ENCODE measurements at places on chromosomes 12 and 14.

- DNase-seq = peak; percentile 42
These were observed 238.8 kb downstream of the DACT1 start for GRCh38 chr14:58876608-58877007.

DNA sequence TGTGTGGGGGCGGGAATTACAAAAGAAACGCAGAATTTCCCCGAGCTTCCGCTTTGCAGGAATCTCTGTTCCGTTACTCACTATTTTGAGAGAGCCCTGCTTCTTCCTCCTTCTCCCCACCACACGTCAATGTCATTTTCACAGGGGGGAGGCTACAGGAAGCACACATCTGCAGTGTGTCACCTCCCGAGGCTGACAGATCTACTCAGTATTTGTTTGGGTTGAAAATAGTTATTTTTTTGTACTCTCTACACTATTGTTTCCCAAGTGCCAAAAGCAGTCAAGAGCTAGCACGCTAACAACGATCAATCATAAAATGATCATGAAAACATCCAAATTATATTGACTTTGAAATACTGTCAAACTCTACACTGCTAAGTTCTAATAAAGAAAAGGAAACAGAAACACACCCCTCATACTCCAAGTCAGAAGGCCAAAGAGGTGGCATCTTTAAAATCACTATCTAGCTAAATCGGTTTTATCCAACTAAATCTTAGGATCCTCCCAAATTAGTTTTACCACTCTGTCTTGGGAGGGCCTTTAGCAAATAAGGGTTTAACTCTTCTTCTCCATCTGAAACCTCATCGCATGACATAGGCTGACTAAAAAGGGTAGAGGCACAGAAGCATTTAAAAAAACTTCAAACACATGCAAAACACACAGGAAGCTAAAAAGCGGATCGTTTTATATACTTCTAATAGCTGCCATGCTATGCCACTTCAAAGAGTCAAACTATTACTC lies 51.8 kb downstream of the FOXN3 start:
- DNase-seq = no peak

DNA sequence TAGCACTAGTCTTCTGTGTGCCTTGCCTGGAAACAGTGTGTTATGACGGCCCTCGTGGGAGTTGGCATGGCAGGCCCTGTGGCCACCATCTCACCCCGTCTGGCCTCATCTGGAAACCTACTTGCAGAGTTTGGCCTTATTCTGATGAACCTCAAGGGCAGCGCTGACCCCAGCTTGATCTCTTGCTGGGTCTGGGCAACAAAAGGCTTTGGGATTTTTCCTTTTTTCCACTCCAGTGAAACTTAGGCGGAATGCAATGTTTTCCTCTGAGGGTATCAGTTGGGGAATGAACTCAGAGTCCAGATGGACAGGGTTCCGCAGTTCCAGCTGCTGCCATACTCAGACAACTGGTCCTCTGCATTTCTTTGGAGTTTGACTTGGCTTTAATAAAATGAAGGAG lies 15.9 kb downstream of the CACNA1C start:
- DNase-seq = no peak

DNA sequence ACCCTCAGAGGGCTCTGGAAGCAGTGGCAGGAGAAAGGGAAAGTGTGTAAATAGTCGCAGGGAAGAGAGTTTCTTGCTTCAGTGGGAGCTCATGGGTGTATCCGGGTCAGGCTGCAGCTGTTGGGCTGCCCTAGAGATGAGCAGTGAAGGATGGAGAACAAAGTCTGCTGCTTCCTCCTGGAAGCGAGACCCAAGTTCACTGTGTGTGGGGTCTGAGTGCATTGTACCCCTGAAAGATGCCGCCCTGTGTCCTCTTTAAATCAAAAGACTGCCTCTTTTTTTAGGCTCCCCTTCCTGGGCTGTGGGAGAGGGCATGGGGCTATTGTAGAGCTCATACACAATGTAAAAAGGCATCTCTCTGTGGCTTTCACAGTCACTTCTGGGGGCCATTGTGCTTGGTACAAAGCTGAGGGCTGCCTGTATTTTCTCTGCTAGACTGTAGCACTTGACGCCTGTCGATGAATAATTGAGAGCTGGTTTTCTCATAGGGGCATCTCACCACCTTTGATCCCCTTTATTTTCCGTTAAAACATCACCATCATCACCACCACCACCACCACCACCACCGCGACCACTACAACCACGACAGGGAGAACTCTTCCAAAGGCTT lies 16.7 kb downstream of the CHST11 start:
- no peak for DNase-seq

DNA sequence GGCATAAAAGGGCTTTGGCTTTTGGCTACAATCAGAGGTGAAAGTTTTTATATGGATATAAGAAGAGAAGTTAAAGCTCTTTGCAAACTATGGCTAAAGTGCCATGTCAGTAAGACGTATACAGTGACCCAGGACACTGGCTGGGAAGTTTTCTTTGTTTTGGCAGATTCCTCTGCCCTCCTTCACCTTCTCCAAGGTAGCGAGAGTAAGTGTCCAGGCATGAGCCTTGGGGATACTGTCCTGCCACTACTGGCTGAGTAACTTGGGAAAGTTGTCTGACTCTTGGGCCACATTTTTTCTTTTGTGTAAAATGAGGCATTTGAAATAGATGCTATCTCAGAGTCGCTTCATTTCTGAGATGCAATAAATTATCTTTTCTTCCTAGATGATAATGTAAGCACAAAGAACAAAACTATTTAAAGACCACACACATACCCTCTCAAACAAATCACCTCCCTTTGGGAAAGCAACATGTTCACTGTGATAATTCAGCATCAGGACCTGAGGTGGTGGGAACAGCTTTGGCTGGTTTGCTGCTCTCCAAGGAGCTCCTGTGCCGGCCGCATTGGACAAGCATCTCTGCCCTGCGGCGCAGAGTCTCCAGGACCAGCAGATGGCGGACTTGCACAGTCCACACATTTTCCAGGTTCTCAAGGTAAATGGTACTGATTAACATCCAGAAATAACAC lies 106.3 kb downstream of the PTCSC3 start:
- DNase-seq = peak; percentile 27

GRCh38 chr12:121582583-121583333 lies 1.9 kb upstream of the KDM2B start:
- no peak for DNase-seq

GRCh38 chr14:67319142-67319541 lies 40.5 kb downstream of the ATP6V1D start:
- no peak for DNase-seq

GRCh38 chr12:69071091-69071370 lies 138.1 kb upstream of the CPM start:
- no peak for DNase-seq

DNA sequence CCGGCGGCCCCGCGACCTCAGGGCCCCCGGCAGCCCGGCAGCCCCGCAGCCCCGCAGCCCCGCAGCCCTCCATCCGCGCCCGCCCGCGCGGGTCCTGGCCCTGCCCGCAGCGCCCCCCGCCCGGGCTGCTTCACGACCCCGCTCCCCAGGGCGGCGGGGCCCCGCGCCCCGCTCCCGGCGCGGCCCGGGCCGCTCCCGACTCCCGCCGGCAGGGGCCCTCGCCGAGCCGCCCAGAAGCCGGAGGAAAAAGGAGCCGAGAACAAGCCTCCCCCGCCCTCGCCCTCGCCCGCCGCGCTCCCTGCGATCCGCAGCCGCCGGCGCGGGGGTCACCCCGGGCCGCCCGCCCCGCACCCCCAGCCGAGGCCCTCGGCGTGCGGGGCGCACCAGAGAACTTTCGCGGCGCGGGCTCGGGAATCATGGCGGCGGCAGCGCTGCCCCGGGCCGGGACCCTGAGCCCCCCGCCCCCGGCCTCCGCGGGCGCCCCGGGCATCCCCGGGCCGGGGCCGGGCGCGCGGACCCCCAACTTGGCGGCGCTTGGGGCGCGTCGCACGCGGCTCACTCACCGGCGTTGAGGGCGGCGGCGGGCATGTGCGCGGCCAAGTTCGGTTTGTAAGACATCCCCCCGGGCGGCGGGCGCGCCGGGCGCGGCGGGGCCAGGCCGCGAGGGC lies 521 bp downstream of the CDK2AP1 start:
- no peak for DNase-seq

DNA sequence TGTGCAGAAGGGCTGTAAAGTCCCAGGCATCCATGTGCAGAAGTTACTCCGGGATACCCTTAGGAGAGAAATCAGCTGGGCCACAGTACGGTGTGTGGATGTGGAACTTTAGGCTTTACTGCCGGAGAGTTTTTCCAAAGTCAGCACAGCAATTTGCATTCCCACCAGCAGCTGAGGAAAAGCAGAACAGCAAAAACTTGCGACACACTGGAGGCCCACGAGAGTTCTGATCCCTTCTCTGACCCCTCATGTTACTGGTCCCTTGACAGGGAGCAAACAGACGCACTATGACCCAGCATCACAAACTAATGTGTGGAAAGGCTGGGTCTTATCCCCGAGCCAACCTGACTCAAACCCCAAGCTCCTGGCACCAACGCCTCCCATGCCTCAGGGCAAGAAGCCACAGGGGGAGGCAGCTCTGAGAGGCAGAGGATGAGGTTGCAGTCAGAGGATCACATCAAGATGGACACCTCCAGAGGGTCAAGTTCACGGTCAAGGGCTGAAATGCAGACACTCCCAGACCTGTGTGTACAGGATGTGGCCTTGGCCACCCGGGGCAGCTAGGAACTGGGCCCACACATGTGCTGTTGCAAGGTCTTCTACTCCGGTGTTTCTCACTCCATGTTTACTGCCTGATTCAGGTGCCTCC lies 38.6 kb downstream of the CCDC88C start:
- no peak for DNase-seq

DNA sequence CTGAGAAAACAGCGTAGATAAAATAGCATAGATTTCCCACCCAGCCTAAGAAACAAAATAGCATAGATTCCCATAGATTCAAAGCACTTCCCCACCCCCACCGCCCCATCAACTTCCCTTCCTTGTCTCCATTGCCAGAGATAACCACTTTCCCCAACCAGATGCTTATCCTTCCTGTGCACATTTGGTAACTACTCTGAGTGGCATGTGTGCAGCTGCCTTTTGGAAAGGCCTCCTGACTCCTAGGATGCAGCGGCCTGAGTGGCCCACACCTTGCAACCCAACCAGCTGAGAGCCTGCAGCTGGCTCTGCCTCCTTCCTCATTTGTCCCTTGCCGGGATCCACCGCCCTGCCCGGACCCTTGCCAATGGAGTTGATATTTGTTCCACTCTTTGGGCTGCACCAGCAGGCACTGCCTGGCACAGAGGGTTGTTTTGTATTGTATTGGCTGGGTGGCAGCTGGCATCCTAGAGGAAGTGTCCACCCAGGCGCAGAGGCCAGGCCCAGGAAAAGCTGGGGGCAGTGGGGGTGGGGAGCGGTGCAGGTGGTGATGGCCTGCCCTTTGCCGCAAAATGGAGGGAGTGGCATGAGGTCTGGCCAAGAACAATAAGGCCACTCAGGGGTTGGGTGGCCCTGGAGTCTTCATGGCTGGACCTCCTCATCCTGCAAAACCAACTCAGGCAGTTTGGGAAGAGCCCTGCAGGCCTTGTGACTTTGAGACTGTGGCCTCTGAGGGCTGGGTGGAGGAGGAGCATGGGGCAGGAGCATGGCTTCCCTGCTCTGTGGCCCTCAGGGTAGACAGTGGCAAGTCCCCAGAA lies 4.9 kb downstream of the SLC48A1 start:
- no peak for DNase-seq
